Stimulated activated CD8-positive, alpha-beta memory T cell treated with anti-CD3 and anti-CD28 coated beads, Interleukin-12 subunit alpha, Interleukin-12 subunit beta, amount 100 ng/mL, for 4 hours (primary cell): ENCODE measurements at places on chromosomes 3 and 15.

- no peak for DNase-seq
Observed at GRCh38 chr3:103446953-103447629, 1012.3 kb downstream of the ZPLD1 start.

GRCh38 chr3:110139048-110139447 lies 801.7 kb upstream of the DPPA4 start:
- DNase-seq: no peak

DNA sequence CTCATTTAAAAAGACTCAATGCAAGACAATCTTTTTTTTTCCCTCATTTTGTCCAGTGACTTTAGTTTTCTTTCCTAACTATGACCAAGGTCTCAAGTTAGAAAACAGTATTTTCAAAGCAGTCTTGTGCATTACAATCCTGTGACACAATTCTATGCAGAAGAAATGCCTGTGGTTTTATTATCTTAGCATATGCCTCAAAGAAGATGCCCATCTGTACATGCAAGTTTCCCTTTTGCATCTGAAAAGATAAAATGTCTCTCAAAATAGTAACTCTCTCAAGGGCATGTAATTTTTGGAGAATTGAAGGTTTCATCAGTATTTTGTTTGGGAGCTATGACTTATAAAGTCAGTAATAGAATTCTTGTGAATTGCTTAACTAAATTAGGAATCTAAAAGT lies 292.0 kb upstream of the SUCLG2 start:
- no peak for DNase-seq

- peak; percentile 73 for DNase-seq
Observed at GRCh38 chr3:194333212-194333980, 17.7 kb downstream of the CPN2 start.

DNA sequence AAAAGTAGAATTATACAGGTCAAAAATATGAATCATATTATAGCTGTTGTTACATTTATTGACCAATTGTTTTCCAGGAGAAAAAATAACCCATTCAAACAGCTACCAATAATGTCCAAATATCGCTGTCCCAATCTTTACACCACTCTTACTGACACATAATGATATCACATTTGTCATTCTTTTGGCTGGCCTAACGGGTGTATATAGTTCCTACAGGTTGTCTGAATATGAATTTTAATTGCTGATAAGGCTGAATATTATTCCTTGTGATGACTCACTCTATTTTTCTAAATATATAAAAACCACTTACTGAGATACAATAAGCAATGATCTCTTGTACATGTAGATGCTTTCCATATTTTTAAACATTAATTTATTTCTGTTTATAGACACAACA lies 76.4 kb downstream of the FSIP1 start:
- no peak for DNase-seq

GRCh38 chr3:42214064-42214463 lies 51.9 kb downstream of the CCK start:
- DNase-seq: no peak

DNA sequence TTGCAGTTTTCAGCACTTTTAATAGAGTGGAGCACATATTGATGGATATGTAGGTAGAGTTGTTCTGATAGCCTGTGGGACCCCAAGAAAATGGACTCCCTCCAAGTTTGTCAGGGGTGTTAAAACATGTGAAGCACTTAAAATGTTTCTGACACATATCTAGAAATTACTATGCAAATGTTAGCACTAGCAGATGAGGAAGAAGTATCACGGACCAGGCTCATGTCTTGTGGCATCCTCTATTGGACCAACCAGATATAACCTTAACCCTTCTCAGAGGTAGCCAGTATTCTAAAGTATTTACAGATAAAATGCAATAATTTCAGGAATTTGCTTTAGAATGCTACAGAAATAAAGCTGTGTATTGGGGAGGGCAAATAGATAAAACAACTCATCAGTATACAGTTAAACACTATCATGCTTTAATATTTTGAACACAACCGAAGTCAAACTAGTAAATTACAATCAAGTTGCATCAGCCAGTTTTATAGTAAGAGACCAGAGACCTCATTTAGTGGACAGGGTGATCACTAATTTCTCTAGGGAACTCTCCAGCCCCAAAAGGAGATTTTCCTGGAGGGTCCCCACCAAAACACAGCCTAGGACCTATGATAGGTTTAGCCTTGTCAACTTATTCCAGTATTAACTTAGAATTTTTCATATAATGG lies 57.2 kb upstream of the FBN1 start:
- DNase-seq: no peak

- DNase-seq: no peak
Observed at GRCh38 chr3:30455840-30456239, 150.6 kb upstream of the TGFBR2 start.

DNA sequence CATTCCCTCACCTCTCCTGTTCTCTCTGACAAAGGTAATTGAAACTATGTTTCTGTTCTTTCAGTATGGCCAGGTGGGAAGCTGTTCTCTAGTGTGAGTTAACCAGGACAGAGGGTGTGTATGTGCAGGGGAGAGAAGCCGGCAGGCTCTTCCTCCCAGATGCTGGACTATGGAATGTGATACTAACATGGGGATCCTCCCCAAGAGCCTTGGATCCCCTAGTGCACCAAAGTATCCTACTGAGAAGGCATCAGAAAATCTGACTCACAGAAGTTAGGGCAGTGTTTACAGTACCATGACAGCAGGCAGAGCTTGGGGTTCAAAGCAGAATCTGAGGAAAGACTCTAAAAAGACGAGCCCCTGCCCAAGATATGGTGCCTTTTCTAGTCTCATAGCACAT lies 123.1 kb downstream of the APBA2 start:
- DNase-seq: no peak
